ENCODE measurements at places on chromosomes 16 and 17.

DNA sequence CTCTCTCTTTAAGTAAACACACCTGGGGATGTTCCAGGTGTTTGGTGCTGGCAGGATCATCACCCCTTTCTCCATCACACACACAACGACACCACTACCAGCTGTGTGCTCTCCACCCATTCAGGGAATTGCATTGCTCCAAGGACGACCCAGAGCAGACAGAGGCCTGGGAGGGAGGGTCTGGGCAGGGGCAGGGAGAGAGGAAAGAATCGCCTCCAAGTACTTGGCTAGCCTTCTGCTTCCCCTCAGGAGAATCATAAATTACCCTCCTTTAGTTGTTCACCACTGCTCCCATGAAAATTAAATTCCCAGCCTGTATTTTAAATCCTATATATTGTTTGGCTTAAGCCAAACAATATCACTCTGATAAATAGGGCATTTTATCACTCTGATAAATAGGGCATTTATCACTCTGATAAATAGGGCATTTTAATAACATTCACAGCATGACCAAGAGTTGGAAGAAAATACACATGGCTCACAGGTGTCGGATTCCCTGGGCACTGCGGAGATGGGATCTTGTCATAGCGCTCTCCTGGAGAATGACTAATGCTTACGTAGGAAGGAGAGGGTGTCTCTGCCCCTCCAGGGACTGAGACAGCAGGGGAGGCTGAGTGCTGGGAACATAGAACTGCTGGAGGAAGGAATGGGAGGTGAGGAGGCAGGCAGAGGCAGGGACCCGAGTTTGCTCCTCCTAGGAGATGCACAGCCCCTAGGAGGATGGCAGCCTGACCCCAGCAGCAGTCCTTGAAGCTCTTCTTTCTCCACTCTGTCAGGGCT lies 673.6 kb downstream of the HS3ST4 start:
- H3K36me3 ChIP-seq = no peaks in the 10 kb centered on the region
- no peaks in the 10 kb centered on the region for H3K4me1 ChIP-seq
- no peak overlapping the region for H3K27ac ChIP-seq
- DNase-seq = no peak
- H3K4me3 ChIP-seq = no peak overlapping the region

- H3K27me3 ChIP-seq = no peaks in the 10 kb centered on the region
- H3K27ac ChIP-seq = no peak overlapping the region
- no peaks in the 10 kb centered on the region for H3K36me3 ChIP-seq
- no peak for DNase-seq
- H3K4me3 ChIP-seq = no peak overlapping the region
- H3K4me1 ChIP-seq = no peaks in the 10 kb centered on the region
These were observed 168.5 kb downstream of the KATNIP start for GRCh38 chr16:27718201-27719105.

- H3K27me3 ChIP-seq = no peaks in the 10 kb centered on the region
- H3K36me3 ChIP-seq = no peaks in the 10 kb centered on the region
- no peak overlapping the region for H3K4me3 ChIP-seq
- H3K4me1 ChIP-seq = no peaks in the 10 kb centered on the region
These were observed 376.5 kb downstream of the CDH11 start for GRCh38 chr16:64745258-64745930.

GRCh38 chr17:6926667-6927066 lies 69.2 kb upstream of the ALOX12 start:
- no peak overlapping the region for H3K4me3 ChIP-seq
- no peak for DNase-seq
- no peaks in the 10 kb centered on the region for H3K36me3 ChIP-seq
- no peaks in the 10 kb centered on the region for H3K27me3 ChIP-seq
- H3K4me1 ChIP-seq = no peaks in the 10 kb centered on the region

DNA sequence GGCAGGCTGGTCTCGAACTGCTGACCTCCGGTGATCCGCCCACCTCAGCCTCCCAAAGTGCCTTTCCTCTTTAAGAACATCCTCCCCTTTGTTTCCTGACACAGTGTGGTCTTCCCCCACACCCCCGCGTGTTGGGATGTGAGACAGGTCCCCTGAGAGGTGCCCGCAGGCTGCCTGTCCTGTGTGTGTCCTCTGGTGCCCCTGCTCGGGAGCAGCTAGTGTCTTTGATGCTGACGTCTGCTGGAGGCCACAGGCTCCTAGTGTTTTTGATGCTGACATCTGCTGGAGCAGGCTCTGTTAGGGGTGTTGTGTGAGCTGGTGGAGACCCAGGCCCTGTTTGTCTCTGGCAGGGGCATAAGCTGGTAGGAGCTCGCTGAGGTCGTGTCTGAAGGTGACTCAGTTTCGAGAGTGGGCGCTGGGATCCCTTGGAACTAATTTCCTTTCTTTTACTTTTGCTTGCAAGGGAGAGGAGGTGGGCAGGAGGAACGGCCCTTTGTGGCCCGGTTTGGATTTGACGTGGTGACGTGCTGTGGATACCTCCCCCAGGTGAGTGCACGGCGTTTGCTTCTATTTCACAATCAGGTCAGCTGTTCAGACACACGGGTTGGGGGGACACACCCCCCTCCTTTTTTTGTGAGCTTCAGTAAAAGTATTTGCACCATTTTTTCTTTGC lies 6.0 kb downstream of the FN3KRP start:
- DNase-seq = no peak
- no peak overlapping the region for H3K27ac ChIP-seq
- H3K27me3 ChIP-seq = no peaks in the 10 kb centered on the region
- H3K36me3 ChIP-seq = peaks cover 8% of the 10 kb centered on the region

GRCh38 chr17:21041741-21042457 lies 912 bp downstream of the USP22 start:
- H3K36me3 ChIP-seq = peaks cover 4% of the 10 kb centered on the region
- DNase-seq = peak; percentile 57
- H3K27me3 ChIP-seq = no peaks in the 10 kb centered on the region
- peak overlapping the region; percentile 99 for H3K27ac ChIP-seq
- peaks cover 25% of the 10 kb centered on the region for H3K4me1 ChIP-seq
- H3K4me3 ChIP-seq = peak overlapping the region; percentile 99

DNA sequence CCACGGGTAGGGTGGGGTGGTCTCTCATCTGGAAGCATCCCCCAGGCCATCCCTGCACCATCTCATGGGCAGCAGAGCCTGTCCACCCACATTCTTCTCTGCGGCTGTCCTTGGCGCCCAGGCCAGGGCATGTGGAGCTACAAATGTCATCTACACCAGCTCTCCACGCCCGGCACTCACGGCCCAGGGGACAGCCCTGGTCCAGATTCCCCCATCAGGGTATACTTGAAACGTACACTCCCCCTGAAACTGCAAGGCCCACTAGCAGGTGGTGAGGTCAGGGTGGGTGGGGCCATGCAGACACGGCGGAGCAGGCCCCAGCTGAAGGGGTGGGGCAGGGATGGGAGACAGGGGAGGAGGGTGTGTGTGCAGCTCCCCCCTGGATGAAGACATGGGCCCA lies 3.2 kb upstream of the SOX8 start:
- H3K27me3 ChIP-seq = peaks cover 37% of the 10 kb centered on the region
- H3K36me3 ChIP-seq = no peaks in the 10 kb centered on the region
- no peak overlapping the region for H3K4me3 ChIP-seq
- H3K27ac ChIP-seq = no peak overlapping the region
- no peak for DNase-seq

- no peak overlapping the region for H3K4me3 ChIP-seq
- H3K4me1 ChIP-seq = peaks cover 18% of the 10 kb centered on the region
- no peaks in the 10 kb centered on the region for H3K27me3 ChIP-seq
These were observed 5.7 kb downstream of the KRT13 start for GRCh38 chr17:41499714-41500113.

- H3K4me3 ChIP-seq = peak overlapping the region; percentile 17
- H3K27ac ChIP-seq = no peak overlapping the region
- no peaks in the 10 kb centered on the region for H3K36me3 ChIP-seq
- H3K27me3 ChIP-seq = peaks cover 44% of the 10 kb centered on the region
- no peaks in the 10 kb centered on the region for H3K4me1 ChIP-seq
- DNase-seq = peak; percentile 20
These were observed 32.6 kb upstream of the TAC4 start for GRCh38 chr17:49880291-49881053.

DNA sequence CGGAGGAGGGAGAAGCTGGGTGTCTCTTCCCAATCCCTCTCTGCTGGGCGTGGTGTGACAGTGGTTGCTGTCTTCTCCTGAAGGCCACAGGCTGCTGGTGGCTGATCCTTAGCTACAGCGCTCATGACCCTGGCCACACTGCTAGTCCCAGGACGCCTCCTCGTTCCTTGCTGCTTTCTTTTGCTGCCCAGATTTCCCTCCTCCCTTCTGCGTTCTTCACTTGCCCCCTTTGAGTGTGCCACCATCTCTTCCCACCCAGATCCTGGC lies 90.1 kb downstream of the MRC2 start:
- H3K4me1 ChIP-seq = peaks cover 19% of the 10 kb centered on the region
- H3K27me3 ChIP-seq = no peaks in the 10 kb centered on the region
- no peaks in the 10 kb centered on the region for H3K36me3 ChIP-seq
- no peak overlapping the region for H3K27ac ChIP-seq

DNA sequence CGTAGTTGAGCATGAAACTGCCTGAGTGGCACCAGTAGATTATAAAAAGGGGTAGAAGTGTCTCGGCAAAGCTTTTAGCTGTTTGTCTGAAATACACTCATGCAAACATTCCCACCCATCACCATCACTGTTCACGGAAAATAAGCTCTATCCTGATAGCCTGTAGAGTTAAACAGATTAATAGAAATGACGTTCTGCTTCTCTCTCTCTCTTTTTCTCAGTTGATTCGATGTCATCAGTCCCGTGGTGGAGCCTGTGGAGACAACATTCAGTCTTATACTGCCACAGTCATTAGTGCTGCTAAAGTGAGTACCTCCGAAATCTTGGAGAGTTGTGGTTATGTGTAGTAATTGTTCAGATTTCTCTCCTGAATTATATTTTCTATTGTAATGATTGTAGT lies 224.7 kb downstream of the BCAS3 start:
- peak overlapping the region; percentile 77 for H3K27ac ChIP-seq
- DNase-seq = peak; percentile 59
- no peaks in the 10 kb centered on the region for H3K36me3 ChIP-seq
- H3K4me1 ChIP-seq = peaks cover 7% of the 10 kb centered on the region
- H3K4me3 ChIP-seq = no peak overlapping the region

- H3K36me3 ChIP-seq = no peaks in the 10 kb centered on the region
- peaks cover 3% of the 10 kb centered on the region for H3K4me1 ChIP-seq
- no peaks in the 10 kb centered on the region for H3K27me3 ChIP-seq
These were observed 417.9 kb downstream of the MAF start for GRCh38 chr16:79182616-79183015.

- H3K27ac ChIP-seq = peak overlapping the region; percentile 59
- no peak overlapping the region for H3K4me3 ChIP-seq
- peak; percentile 76 for DNase-seq
These were observed 22.4 kb downstream of the SOCS3 start for GRCh38 chr17:78337244-78338109.

DNA sequence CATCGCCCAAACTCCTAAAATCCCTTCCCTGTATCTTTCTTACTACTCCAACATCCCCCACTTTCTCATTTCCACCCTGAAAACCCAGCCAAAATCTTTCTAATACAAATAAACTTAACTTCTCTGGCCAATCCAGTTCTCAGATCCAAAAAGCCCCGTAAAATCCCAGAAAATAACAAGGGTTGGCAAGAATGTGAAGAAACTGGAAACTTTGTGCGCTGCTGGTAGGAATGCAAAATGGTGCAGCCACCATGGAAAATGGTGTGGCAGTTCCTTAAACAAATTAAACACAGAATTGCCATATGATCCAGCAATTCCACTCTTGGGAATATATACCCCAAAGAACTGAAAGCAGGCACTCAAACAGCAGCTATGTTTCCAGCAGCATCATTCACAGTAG lies 24.1 kb downstream of the LRRC75A start:
- H3K4me1 ChIP-seq = peaks cover 7% of the 10 kb centered on the region

- no peaks in the 10 kb centered on the region for H3K27me3 ChIP-seq
- no peak overlapping the region for H3K27ac ChIP-seq
- no peak for DNase-seq
These were observed 9.8 kb downstream of the ST6GALNAC1 start for GRCh38 chr17:76633628-76634328.

- no peaks in the 10 kb centered on the region for H3K27me3 ChIP-seq
- no peak for DNase-seq
- H3K27ac ChIP-seq = no peak overlapping the region
- peaks cover 7% of the 10 kb centered on the region for H3K36me3 ChIP-seq
These were observed 1.4 kb downstream of the KIAA0753 start for GRCh38 chr17:6639014-6639585.

- no peaks in the 10 kb centered on the region for H3K36me3 ChIP-seq
- no peaks in the 10 kb centered on the region for H3K27me3 ChIP-seq
- H3K4me1 ChIP-seq = no peaks in the 10 kb centered on the region
- no peak for DNase-seq
These were observed 89.2 kb downstream of the AMFR start for GRCh38 chr16:56336071-56336688.

GRCh38 chr16:73217654-73218053 lies 169.7 kb upstream of the ZFHX3 start:
- H3K4me3 ChIP-seq = no peak overlapping the region
- no peaks in the 10 kb centered on the region for H3K36me3 ChIP-seq
- no peaks in the 10 kb centered on the region for H3K27me3 ChIP-seq
- no peak for DNase-seq
- H3K4me1 ChIP-seq = peaks cover 18% of the 10 kb centered on the region

DNA sequence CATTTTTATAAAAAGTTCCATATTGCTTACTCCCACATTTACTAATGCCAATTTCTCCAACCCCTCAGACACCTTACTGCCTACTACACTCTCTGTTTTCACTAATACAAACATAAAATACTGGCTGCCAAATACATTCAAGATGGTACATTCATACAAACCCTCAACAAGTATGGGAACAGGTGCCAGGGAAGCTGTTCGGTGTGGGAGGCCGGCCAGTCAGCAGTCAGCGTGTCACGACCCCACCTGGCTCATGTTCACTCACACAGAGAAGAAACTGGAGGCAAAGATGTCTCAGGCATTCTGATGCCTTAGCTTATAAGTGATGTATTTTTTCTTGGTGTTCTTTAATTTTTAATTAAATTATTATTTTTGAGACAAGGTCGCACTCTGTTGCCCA lies 42.4 kb upstream of the TRAP1 start:
- no peaks in the 10 kb centered on the region for H3K27me3 ChIP-seq
- no peak overlapping the region for H3K27ac ChIP-seq
- peaks cover 7% of the 10 kb centered on the region for H3K4me1 ChIP-seq

DNA sequence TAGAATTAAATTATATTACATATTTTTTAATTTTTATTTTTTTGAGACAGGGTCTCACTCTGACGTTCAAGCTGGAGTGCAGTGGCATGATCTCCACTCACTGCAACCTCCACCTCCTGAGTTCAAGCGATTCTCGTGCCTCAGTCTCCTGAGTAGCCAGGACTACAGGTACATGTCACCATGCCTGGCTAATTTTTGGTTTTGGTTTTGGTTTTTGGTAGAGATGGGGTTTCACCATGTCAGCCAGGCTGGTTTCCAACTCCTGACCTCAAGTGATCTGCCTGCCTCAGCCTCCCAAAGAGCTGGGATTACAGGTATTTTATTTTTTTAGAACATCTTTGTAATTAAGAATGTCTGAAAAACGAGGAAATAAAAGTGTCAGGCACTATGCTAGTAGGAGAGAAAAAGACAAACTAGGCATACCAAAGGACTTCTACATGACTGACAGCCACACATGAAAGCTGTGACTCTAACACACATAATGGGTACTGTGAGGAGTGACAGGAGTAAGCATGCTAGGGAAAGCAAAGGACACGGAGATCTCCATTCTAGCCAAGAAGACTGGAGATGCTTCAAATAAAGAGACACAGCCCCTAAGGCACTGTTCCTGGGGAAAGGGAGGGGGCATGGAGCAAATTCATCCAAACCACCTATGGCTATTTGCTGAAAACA lies 7.3 kb downstream of the GNA13 start:
- no peak for DNase-seq
- no peak overlapping the region for H3K4me3 ChIP-seq
- H3K27me3 ChIP-seq = no peaks in the 10 kb centered on the region
- H3K4me1 ChIP-seq = peaks cover 2% of the 10 kb centered on the region
- no peak overlapping the region for H3K27ac ChIP-seq
- peaks cover 27% of the 10 kb centered on the region for H3K36me3 ChIP-seq

Data from astrocyte (in vitro differentiated cells and primary cell).